ENCODE measurements at places on chromosomes 11 and 22.

DNA sequence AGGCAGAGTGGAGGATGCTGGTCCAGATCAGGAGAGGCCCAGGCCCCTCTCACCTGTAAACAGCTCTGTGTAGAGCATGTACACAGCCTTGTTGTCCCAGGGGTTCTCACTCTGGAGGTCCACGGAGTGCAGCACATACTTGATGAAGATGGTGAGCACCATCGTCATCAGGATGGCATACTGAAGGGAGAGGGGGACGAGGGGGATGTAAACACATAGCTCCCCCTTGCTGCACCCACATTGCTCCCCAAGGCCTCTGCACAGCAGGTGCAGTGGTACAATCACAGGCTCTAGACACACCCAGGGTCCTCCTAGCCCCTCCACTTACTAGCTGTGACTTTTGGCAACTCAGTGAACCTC, 2.9 kb downstream of the SYVN1 start:
- no peak for DNase-seq

DNA sequence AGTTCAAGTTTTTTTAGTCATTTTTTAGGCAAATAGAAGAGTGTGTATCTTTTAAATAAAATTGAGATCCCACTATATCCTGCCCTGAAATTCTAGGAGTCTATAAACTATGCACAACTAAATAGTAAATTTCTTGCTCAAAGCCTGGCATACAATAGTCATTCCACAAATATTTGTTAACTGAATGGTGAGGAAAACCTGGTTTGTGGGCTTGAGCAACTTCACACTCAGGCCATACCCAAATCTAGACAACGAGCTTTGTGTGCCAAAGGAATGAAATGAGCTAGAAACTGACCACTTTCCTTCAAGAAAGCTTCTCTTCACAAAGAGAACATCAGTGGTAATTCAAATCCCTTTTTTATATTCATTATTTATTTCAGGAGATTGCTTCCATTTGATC, 39.6 kb upstream of the AMOTL1 start:
- peak; percentile 48 for DNase-seq

DNA sequence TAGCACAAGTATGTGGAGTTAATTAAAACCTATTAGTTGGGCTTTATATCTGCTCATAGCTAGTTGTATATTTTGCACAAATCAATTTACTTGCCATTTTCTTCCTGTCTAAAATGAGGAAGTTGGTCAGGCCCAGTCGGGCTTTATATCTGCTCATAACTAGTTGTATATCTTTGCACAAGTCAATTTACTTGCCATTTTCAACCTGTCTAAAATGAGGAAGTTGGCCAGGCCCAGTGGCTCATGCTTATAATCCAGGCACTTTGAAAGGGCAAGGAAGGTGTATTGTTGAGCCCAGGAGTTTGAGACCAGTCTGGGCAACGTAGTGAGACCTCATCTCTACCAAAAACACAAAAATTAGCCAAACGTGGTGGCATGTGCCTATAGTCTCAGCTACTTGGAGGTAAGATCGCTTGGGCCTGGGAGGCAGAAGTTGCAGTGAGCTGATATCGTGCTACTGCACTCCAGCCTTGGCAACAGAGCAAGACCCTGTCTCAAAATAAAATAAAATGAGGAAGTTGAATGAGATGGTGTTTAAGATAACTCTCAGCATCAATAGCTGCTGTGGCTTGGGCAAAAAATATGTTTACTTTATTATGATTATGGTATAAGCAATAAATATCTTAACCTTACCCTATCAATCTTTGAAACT, 1558.6 kb upstream of the RAG2 start:
- no peak for DNase-seq

GRCh38 chr11:117946842-117947526, 17.8 kb upstream of the TMPRSS13 start:
- DNase-seq, result peak; percentile 91

DNA sequence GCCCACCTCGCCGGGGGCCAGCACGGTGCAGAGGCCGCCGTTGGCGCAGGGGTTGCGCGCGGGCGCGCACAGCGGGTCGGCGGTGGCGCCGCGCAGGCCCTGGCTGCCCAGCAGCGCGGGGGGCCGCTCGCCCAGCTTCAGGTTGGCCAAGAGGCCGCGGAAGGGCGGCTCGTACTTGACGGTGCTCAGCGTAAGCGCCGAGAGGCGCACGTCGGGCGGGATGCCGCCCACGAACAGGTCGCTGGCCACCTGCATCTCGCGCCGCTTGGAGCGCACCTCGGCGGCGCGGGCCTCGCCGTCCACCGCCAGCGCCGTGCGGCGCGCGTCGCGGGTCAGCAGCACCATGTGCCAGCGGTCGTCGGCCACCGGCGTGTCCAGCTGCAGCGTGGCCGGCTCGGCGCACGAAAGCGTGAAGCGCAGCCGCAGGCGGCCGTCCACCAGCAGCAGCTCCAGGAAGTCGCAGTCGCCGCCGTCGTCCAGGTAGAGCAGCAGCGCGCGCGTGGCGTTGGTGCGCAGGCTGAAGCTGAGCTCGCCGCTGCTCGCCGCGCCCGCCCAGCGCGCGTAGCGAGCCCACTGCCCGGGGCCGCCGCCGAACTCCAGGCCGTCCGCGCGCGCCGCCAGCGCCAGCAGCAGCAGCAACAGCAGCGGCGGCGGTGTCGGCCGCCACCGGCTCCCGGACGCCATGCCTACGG, 9.8 kb downstream of the NRXN2 start:
- peak; percentile 55 for DNase-seq

GRCh38 chr11:68997995-68998348, 15.1 kb downstream of the MRGPRF start:
- DNase-seq, result no peak

DNA sequence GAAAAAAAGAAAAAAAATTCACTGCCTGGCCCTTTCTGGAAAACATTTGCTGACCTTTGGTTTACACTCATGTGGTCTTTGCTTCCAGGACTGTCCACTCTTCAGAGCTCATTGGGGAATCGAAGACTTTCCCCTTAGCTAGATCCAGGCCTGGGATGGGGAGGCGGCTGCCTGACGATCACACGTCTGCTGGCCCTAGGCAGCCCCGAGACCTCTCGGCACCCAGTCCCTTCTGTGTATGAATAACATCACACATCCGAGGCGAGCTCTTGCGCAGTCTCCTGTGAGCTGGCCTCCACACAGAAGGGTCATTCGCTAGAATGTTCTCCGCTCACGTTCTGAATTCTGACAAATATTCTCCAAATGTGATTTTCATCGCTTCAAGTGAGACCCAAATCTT, 25.7 kb upstream of the GAL start:
- DNase-seq, result peak; percentile 94

DNA sequence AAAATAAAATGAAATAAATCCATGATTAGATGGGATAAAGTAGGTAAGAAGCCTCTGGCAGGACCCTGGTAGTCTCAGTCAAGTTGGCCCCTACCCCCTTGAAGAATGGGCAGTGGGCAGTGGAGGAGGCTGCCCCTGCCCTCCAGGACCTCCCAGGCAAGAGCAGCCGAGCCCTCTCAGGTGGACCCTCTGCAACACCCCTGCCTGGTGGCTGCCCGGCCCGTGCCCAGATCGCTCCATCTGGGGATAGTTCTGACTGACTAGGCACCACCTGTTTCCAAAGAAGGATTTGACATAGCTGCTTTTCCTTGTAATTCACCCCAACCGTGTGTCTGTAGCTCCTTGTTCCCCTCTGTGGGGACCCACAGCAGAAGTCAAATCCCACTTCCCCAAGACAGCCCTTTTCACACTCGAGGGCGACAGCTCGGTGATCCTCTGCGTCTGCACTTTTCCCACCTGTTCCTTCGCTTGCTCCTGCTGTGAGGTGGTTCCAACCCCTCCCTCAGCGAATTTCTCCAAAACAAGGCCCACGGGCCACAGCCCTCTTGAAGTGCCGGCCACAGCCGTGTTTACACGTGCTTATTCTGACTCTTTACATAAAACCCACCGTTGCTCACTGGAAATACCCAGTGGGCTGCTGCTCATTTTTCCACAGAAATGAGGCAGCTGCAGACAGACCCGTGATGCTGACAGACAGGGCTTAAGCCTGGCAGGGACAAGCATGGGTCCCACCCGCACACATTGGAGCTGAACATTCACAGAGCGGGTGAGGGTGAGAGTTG, 5.5 kb upstream of the TMPRSS13 start:
- no peak for DNase-seq

DNA sequence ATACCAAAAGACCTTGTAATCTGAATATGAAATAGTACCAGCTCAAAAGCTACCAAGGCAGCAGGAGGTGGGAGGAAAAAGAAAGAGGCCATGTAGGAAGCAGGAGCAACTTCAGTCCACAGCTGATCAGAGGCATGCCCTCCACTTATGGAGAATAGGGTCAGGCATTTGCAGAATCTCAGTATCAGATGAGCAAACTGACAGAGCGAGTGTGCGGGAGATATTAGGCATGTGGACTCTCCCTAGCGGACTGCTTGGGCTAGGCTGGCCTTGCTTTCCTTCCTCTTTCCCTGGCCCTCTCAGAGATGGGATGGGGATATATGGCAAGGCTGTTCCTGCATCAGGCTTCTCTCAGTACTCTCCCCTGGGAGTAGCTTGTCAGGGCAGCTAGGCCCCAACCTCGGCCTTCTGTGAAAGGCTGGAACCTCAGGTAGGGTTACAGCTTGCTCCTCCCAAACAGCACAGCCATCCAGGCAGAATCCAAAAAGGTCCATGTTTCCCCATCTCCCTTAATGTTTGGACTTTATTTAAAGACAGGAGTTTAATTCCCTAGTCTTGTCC, 37.0 kb downstream of the ETS1 start:
- no peak for DNase-seq

- DNase-seq, result no peak
These were observed 55.2 kb upstream of the BARX2 start for GRCh38 chr11:129320494-129320893.

- no peak for DNase-seq
These were observed 33.3 kb downstream of the ST14 start for GRCh38 chr11:130192845-130193267.

DNA sequence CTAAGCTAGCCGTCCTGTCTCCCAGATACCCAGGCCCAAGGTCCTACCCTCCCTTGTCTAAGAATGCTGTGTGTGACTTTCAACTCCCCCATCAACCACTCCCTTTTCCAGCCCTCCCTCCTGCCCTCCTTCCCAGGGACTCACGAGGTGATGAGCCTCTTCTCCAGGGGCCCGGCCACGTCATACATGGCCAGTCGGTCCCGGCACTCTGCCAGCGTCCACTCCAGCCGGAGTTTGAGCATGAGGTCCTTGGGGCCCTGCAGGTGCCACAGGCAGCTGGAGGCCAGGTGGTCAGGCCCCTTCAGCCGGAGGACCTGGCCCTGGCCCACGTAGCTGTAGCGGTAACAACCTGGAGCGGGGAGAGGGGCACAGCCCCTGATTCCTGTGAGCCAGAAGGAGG, 20.1 kb downstream of the TMPRSS6 start:
- no peak for DNase-seq

DNA sequence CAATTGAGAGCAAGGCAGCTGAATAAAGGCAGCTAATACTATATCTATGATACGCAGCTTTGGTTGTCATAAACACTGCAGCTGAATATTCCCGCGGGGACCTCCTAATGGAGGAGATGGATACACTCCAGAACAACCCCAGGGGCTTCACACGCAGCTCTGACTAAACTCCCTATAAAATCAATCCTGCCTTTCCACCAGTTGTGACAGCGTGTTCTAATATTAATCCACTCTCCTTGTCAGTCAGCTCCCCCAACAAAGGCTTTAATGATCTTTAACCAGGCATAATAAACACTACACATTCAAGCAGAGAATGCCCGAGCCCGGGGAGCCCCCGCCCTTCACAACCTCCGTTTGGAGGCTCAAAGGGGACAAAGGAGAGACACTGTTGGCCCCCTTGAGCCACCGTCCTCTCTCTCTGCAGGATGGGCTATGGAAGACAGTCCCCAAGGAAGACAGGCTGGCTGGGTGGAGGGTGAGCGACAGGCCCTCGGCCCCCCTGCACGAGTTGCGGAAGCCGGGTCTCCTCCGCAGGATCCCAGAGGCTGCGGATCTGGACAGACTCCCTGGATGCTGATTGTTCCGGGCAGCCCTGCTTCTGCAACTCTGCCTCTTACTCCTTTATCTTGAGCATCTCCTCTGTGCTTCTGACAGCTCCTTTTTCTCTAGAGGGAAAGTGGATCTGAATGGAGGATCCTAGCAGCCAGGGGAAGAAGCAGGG, 565.2 kb downstream of the BUD13 start:
- DNase-seq, result no peak

DNA sequence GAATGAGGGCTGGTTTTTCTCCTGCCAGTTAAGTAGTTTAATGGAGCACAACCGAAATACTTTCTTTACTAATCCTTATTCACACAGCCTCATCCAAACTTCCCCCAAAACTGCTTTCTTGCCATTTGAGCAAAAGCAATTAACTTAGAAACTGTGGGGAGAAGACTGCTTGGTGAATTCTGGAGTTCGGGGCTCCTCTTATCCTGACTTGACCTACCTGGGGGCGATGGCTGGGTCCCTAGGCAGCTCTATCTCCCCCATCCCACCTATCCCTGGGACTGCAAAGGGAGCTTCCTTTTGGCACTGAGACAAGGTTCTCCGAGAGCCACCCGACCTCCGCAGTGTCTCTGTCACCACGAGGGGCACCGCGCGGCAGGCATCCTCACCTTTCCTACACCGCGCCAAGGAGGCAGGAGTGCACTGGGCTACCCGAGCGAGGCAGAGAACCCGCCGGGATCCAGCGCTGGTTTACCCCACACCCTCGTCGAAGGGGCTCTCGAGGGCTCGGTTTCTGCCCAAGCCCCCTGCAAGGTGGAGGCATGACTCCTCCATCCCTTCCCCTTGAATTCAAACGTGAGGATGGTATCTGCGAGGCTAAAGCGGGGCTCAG, 759 bp downstream of the DESI1 start:
- no peak for DNase-seq

GRCh38 chr22:27226666-27227065, 569.3 kb downstream of the MIAT start:
- peak; percentile 43 for DNase-seq

DNA sequence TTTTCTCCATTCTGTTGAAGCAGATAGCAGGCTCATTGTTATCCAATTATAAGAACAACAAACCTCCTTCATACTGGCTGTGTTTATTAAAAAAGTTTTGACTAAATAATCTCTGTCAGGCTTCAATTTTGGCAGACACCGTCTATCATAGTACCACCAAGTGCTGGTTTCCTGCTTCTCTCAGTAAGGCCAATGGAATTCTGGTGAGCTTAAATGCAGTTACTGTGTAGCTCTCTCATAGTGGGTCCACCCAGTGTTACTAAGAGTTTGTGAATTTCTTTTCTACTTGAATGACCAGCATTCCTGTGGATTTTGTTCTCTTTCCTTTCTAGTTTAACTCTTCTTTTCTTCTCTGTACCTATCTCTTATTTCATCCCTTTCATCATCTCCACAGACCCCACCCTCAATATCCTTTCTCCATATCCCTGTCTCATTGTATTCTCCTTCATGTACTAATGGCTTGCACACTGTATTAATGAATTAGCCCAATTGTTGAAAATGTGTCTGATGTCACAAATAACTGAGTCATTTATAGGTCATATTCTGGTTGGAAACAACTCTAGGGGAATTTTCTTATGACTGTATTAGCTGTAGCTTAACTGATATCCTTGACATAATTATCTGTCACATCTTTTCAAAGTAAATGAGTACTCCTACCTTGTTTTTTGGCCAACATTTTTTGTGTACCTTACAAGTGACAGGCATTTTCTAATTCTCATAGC, 372.1 kb downstream of the FAT3 start:
- peak; percentile 1 for DNase-seq

- no peak for DNase-seq
These were observed 35.4 kb upstream of the FLI1 start for GRCh38 chr11:128658502-128658901.

GRCh38 chr11:69775163-69775755, at the start of gene FGF4:
FGF4 (minus strand) TSS chr11:69775341; CDS start chr11:69775084, 257 bp downstream.
- no peak for DNase-seq

- DNase-seq, result no peak
These were observed 38.8 kb downstream of the RASSF10 start for GRCh38 chr11:13047884-13048283.

- no peak for DNase-seq
These were observed at the start of gene PACSIN3 for GRCh38 chr11:47186076-47186699. PACSIN3 (minus strand) TSS chr11:47186434; CDS start chr11:47182727, 3,707 bp downstream.
